Thoracic aorta (tissue), 2 donors: ENCODE measurements at places on chromosomes 11 and 22. TPM values are rescaled to one million over a fixed set of nuclear protein-coding genes. Genes with fewer than 3 reads are reported as not detected.

DNA sequence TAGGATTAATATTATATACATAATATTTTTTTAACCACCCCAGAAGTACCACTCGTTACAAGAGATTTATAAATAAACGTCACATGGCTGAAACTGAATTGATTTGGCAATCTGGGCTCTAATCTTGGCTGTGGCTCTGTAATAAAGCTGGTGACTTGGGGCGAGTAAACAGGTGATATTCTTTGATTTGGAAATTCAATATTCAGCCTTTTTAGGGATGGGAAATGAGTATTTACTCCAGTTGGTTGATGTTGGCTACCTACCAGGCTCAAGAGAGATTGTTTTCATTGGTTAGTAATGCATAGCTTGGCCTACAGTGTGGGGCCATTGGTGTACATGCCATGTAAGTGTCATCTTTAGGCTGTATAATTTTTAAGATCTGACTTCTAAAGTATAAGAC is 117.7 kb upstream of the SORL1-AS1 start:
- no peak for DNase-seq

The RFPL2 gene
- total RNA-seq = not detected

- DNase-seq = no peak
Observed at GRCh38 chr11:68163691-68164090, 42.5 kb upstream of the CHKA start.

- DNase-seq = no peak
Observed at GRCh38 chr22:50218996-50219727, 18.4 kb downstream of the SELENOO start.

The ENTHD1 gene
- total RNA-seq = not detected

DNA sequence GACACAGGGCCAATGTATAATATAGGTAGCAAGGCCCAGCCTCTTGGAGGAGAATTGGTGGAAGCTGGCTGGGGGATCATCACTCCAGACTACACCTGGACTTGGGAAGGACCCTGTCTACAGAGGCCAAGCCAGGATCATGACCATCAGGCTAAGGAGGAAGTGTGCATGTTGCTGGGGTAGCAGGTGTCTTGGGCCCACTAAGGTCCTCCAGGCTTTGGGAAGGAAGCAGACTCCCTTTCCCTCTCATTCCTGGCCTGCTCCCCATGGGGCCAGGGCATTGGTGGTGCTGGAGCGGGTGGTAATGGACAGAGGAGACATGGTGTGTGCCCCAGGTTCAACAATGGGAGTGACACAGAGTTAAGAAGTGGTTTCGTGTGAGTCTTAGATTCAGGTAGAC is 16.0 kb upstream of the TUB start:
- no peak for DNase-seq

GRCh38 chr11:20669820-20670684 is 666 bp downstream of the NELL1 start:
- no peak for DNase-seq

DNA sequence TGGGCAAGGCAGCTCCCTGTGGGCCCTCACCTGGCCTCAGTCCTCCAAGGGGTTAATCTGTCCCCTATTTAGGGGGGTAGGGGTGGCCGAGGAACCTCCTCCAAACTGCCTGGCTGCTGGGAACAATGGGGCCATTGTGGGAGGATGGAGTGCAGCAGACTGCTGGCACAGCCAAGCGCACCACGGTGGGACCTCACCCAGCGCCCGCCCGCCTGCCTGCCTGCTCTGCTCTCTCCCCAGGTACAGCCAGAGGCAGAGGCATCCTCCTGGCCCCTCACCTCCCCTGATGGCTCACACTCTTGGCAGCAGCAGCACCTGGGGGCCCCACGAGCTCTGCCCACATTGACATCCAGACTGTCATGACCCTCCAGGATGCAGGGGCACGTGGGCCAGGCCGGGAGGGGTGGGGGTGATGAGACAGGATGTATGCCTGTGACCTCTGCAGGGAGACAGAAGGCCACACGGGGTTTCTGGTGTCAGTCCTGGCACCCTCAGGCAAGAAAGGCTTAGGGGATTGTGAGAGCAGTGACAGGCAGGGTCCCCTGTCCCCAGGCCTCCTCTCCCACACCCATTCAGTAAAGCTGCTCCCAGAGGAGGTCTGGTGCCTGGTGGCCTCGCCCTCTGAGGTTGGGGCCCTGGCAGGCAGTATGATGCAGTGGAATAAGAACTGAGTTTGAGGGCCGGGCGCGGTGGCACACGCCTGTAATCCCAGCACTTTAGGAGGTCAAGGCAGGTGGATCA is 11.4 kb downstream of the BCL9L start:
- DNase-seq = no peak

GRCh38 chr11:122804161-122804560 is 34.1 kb upstream of the CRTAM start:
- no peak for DNase-seq
